Head of caudate nucleus (tissue), 42 donors: ENCODE measurements at places on chromosomes 7 and 10.

DNA sequence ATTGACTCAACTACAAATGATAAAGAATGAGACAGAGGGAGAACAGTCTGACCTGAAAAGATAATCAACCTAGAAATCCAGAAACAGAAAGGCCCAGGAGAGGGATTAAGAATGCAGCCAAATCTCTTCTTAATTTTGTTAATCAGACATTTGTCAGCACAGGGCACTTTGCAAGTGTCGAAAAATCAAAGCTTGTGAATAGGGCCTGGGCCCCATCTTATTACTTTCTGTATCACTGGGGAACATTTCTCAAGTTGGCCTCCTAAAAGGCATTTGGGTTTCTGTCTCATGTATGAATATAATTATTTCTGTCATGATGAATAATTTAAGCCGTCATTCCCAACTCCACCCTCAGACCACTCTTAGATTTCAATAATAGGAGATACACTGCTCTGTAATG, 308.4 kb upstream of the PRKCQ start:
- no peak for DNase-seq

DNA sequence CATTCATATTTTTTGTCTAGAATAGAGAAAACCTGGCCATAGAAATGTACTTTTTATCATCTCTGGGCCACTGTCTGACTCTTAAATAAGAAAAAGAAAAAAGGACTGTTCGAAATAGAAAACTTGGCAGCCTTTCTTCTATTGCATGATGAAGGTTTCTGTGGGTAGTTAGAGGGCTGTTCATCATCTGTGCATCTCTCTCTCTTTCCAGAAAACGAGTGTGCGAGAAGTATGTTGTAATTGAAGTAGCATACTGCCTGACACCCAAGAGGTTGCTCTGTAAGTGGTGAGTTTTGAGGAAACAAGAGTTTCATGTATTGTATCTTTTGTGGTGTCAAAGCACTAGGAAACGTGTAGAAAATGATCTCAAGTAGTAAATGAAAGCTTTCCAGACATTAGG, 343.2 kb upstream of the TMEM229A start:
- DNase-seq: no peak

GRCh38 chr7:97013134-97013844, 7.9 kb downstream of the DLX6 start:
- DNase-seq: peak; percentile 40

DNA sequence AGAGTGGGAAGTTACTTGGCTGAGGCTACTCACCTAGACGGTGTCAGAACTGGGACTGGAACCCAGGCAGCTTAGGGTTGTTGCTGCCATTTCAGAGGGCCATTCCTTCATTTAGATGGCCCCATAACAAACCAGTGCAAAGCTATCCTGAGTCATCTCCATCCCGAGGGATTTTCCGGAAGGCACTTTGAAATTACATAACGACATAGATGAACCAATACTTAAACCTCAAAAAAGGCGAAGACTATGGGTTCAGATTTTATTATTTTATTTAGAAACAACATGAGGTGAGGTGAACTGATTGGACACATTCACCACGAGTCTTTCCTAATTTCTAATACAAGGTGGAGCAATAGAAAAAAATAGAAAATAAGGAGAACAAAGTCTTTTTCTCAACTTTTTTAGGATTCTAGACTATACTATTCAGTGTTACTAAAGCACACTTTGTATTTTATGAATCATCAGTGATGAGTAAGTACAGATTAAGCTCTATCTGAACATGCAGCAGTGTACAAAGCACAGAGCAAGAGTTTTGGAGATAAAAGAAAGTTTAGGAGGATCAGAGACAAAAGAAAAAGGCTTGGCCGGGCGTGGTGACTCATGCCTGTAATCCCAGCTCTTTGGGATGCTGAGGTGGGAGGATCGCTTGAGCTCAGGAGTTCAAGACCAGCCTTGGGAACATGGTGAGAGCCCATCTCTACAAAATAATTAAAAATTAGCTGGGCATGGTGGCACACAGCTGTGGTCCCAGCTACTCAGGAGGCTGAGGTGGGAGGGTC, 79.5 kb upstream of the SVIL start:
- DNase-seq: peak; percentile 64

DNA sequence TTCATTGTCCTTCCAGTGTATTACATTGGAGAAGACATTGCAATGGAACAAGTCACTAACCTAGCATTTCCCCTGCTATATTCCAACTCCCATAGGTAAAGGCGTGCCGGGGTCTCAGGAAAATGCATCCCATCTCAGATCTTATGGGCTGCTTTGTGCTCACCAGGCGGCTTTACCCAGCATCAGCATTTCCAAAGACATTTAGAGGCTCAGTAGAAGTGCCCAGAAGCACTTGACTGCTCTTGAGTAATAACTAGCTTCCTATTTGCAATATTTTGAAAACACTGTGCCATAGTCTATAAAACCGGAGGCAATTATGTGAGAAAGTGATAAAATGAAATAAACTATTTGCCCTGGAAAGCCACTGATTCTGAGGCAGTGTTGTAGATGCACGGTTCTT, 415.0 kb upstream of the NPVF start:
- DNase-seq: no peak

- DNase-seq: no peak
These were observed 93.6 kb downstream of the ARHGAP22 start for GRCh38 chr10:48511066-48511874.
